ENCODE measurements at places on chromosomes 12 and 14.

DNA sequence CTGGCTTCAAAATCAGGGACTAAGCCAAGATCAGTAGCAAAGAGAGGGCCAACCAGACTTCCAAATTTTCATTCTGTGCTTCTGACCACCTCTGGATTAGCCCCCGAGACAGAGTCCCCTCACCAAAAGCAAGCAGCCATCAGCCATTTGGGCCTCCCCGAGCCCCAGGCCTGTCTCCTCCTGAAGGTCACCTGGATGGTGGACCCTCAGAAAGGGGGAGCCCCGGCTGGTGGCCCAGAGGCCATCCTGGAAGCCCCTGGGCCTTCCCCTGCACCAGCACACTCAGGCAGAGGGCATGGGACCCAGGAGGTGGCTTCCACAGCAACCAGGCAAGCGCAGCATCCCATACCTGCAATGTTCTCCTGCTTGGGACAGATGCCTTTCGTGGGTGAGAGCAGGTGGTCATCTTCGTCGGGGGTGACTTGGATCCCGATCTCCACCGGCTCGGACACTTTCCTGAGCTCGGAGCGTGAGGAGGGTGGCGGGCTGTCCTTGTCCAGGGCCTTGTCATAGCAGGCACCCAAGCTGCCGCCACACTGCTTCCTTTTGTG is 14.8 kb downstream of the BCL11B start:
- DNase-seq: no peak
- no peak overlapping the region for H3K4me3 ChIP-seq
- peaks cover 1% of the 10 kb centered on the region for H3K36me3 ChIP-seq
- no peak overlapping the region for H3K27ac ChIP-seq

GRCh38 chr14:71996610-71997009 is 64.4 kb downstream of the RGS6 start:
- H3K36me3 ChIP-seq: no peaks in the 10 kb centered on the region
- no peaks in the 10 kb centered on the region for H3K27me3 ChIP-seq
- no peaks in the 10 kb centered on the region for H3K4me1 ChIP-seq

GRCh38 chr12:19223695-19224094 is 94.2 kb downstream of the PLEKHA5 start:
- DNase-seq: no peak
- H3K4me1 ChIP-seq: no peaks in the 10 kb centered on the region
- no peaks in the 10 kb centered on the region for H3K36me3 ChIP-seq
- no peak overlapping the region for H3K27ac ChIP-seq

DNA sequence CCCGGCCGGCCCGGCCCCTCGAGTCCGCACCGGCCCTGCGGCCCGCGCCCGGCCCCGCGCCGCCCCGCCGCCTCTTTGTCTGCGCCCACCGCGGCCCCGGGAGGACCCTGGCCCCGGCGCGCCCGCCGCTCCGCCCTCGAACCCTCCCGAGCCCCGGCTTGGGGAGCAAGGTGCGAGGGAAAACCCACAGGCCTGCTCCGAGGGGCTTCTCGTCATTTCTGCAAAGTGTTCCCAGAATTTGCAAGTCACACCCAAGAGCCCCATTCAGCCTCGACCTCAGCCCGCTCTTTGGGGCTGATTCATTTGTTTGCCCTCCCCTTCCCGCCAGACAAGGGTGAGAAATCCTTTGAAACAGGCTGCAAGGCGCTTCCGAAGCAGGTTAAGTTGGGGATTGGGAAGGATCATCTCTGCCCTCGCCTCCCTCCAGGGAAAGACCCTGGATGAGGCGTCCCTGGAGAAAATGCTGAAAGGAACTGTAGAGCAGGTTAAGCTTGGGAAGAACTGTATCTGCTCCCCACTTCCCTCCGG is 325 bp upstream of the CLIP1 start:
- H3K27me3 ChIP-seq: no peaks in the 10 kb centered on the region
- H3K4me1 ChIP-seq: no peaks in the 10 kb centered on the region

- H3K4me3 ChIP-seq: peak overlapping the region; percentile 7
- peak; percentile 93 for DNase-seq
- peaks cover 7% of the 10 kb centered on the region for H3K36me3 ChIP-seq
- H3K4me1 ChIP-seq: peaks cover 9% of the 10 kb centered on the region
- H3K27me3 ChIP-seq: no peaks in the 10 kb centered on the region
These were observed 914 bp upstream of the CCND2 start for GRCh38 chr12:4272424-4273272.

DNA sequence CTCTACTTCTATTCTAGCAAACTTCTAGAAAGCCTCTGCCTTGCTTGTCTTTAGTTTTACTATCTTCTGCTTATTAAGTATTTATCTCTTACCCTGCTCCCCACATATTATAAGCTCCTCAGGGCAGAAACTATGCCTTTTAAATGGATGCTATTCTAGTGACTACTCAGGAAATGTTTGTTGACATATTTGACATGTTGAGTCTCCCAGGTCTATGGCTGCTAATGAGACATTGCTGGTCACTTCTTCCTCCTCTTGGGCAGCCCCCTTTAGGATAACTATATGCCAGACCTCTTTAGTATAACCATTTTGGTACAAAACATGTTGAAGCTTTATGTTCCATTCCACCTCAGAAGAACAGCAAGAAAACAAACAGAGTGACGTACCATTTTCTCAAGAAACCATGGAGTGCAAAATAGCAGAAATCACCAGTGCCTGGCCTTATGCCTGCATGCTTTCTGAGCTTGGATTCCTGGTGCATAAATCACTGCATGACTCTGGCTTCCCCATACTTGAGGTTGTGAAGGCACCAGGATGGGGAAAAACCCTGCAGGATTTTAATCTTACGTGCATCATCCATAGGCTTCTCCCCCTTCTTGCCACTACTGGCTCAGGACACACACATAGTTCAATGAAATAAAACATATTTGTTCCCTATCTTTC is 202.6 kb downstream of the TMX1 start:
- H3K27ac ChIP-seq: no peak overlapping the region
- H3K27me3 ChIP-seq: no peaks in the 10 kb centered on the region
- peaks cover 7% of the 10 kb centered on the region for H3K4me1 ChIP-seq
- H3K4me3 ChIP-seq: no peak overlapping the region

- no peaks in the 10 kb centered on the region for H3K27me3 ChIP-seq
- H3K4me1 ChIP-seq: no peaks in the 10 kb centered on the region
- H3K27ac ChIP-seq: no peak overlapping the region
- no peak for DNase-seq
These were observed 4.9 kb upstream of the CRIP2 start for GRCh38 chr14:105469456-105470349.

DNA sequence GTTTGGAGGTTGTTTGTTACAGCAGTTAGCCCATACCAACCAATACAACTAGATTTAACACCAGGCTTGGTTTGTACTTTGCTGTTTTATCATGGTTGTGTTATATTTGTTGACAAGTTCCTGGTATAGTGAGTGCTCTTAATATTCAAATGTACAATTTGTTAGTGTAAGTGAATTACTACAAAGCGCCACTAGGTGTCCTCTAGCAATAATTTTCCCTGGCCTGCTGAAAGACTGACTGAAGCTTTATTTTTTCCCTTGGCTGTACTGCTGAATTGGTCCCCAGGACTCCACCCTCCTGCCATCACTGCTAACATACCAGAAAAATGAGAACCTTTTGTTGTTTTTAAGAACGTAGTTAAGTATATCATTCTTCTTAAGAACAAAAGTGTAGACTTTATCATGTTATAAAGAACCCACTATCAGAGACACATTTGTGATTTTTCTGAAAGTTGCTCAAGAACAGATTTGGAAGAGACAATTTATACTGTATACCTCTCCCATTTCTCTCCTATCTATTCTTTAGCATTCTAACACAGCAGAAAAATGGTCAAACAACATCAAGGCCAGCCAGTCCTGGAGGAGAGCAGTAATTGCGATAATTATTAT is 75.3 kb upstream of the FAR2 start:
- peak; percentile 57 for DNase-seq
- H3K27me3 ChIP-seq: no peaks in the 10 kb centered on the region
- no peak overlapping the region for H3K27ac ChIP-seq
- peaks cover 2% of the 10 kb centered on the region for H3K4me1 ChIP-seq

DNA sequence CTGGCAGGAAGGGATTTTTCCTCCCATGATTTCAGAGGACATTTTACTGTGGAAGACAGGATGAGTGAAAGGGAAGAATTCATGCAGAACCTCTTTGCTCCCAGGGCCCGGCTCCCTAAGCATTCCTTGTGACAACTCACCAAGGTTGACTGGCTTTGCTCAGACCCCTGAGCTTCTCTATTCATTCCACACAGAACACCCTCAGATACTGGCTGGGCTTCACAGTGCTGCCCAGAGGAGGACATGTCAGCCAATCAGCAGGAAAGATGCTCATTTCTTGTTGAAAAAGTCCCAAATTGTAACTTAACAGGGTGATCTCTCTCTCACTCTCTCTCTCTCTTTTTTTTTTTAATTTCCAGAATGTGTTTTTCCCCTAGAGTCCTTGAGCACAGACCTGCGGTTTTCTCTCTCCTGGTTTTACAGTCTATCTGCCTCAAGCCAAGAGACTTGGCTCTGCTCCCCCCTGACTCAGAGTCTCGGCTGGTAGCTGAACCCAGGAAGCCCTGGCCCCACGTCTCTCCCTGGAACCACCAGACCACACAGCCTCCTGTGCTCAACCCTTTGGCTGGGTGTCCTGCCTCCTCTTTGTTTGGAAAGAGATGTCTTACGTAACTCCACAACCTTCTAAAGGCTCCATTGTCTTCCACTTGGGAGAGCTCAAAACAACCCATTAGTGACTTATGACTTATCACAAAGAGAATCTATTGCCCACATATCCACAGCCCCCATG is 43.9 kb downstream of the SSPN start:
- no peaks in the 10 kb centered on the region for H3K27me3 ChIP-seq
- H3K4me1 ChIP-seq: no peaks in the 10 kb centered on the region
- no peak overlapping the region for H3K4me3 ChIP-seq
- H3K36me3 ChIP-seq: no peaks in the 10 kb centered on the region
- no peak overlapping the region for H3K27ac ChIP-seq
- DNase-seq: no peak

- no peak for DNase-seq
- H3K4me1 ChIP-seq: no peaks in the 10 kb centered on the region
- H3K27me3 ChIP-seq: no peaks in the 10 kb centered on the region
- H3K36me3 ChIP-seq: no peaks in the 10 kb centered on the region
- H3K27ac ChIP-seq: no peak overlapping the region
These were observed 214.2 kb downstream of the SUDS3 start for GRCh38 chr12:118590406-118591150.

DNA sequence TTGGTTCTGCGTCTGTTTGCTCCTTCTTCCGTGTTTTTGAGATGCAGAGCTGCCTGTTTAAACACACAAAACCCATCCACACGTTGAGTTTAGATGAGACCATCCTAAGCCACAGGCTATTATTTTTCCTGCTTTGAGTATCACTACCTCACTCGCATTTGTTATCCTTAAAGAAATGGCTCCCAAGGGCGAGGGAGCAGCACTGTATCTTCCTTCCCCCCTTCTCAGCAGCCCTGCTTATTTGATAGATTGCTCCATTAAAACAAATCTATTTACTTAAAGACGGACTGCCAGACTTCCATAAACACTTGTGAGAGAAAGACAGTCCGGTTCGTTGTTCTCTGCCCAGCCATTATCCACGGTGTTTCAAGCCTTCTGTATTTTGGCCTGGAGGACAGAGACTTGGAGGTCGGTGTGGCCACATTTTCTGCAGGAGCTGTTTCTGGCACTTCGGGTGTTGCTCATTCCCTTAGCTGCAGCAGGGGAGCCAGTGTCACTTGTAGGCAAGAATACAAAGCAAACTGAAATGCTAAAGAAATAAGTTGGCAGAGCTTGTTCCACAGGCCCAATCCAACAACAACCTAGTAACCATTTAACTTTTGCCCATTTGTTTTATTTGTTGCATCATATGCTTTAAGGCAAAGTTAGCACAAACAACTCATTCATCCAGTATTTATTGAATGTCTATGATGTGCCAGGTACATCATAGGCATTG is 275.4 kb downstream of the TTC6 start:
- DNase-seq: no peak
- no peaks in the 10 kb centered on the region for H3K36me3 ChIP-seq
- H3K4me3 ChIP-seq: no peak overlapping the region
- no peaks in the 10 kb centered on the region for H3K27me3 ChIP-seq
- no peak overlapping the region for H3K27ac ChIP-seq
- no peaks in the 10 kb centered on the region for H3K4me1 ChIP-seq

DNA sequence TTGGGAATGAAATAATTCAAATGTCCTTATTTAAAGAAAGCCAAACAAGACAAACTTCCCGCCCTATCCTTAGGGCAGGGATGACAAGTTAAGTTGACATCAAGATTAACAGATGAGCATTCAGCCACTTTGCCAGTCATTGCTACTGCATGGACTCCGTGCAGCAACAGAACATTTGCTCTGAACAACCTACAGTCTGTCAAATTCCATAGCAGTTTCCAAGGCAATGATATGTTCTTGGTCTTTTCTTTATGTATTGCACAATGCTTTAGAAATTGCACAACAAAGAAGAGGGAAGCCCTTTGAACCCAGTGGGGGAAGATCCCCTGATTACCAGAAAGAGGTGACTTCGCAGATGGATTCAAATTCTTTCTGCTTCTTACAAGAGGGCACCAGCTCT is 269.8 kb downstream of the BCAT1 start:
- no peaks in the 10 kb centered on the region for H3K27me3 ChIP-seq
- peak; percentile 11 for DNase-seq
- H3K4me3 ChIP-seq: no peak overlapping the region
- H3K27ac ChIP-seq: no peak overlapping the region
- H3K4me1 ChIP-seq: peaks cover 3% of the 10 kb centered on the region

GRCh38 chr14:24179961-24180796 is 8.3 kb downstream of the REC8 start:
- H3K27me3 ChIP-seq: no peaks in the 10 kb centered on the region
- H3K36me3 ChIP-seq: peaks cover 15% of the 10 kb centered on the region
- no peak overlapping the region for H3K4me3 ChIP-seq
- no peak for DNase-seq

DNA sequence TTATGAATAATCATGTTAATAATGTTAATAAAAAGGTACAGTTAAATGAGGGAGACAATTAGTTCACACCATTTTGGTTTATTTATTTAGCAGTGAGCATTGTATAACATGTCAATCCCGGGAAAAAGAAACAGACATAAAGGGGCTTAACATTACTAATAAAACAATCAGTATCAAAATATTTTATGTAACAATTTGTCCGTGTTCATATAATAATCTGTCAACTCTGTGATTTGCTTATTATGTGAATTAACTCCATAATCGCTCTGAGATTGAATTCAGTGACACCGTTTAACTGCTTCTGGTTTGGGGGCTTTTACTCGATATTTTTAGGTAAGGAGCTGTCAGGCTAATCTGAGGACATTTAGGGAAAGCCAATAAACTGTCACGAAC is 95.8 kb upstream of the HMGA2 start:
- H3K36me3 ChIP-seq: no peaks in the 10 kb centered on the region
- H3K27me3 ChIP-seq: no peaks in the 10 kb centered on the region
- no peak overlapping the region for H3K27ac ChIP-seq
- DNase-seq: no peak
- H3K4me3 ChIP-seq: no peak overlapping the region

DNA sequence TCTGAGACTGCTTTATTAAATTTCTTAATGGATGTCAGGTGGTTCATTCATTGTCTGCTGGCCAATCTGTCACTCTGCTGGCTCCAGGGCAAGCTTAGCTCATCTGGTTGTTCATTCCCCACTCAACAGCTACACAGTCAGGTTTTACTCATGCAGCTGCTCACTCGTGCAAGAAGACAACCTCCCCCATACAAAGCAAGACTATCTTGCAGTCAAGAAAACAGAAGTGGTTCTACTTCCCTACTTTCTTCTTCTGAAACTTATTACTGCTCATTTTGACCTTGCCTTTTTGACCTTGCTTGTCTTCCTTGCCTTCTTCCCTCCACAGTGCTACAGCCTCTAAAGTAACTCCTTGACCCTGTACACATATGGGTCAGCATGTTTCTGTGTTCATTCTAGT is 277.9 kb downstream of the SSPN start:
- no peak for DNase-seq
- no peaks in the 10 kb centered on the region for H3K27me3 ChIP-seq
- no peak overlapping the region for H3K4me3 ChIP-seq
- H3K36me3 ChIP-seq: no peaks in the 10 kb centered on the region
